Glutamatergic neuron (in vitro differentiated cells): ENCODE measurements at places on chromosomes 1 and 21. TPM values are rescaled to one million over a fixed set of nuclear protein-coding genes. Genes with fewer than 3 reads are reported as not detected.

DNA sequence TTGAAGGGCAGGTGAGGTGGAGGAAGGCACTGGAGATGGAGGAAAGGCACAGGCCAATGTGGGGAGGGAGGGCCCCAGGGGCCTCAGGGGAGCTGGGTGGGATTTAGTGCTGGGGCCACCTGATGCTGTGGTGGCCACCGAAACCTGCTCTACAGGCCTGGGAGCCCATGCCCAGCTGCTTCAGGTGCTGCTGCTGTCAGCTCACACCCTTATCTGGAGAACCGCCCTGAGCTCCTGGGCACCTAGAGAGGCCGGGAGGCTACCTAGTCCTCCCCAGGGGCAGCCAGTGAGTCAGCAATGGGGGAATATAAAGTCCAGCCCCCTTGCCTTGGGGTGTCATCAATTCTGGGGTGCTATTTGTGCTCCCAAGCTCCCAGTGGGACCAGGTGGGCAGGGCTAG lies 12.2 kb downstream of the FAM131C start:
- DNase-seq: no peak
- H3K4me3 ChIP-seq: no peak overlapping the region
- no peak overlapping the region for H3K27ac ChIP-seq
- H3K27me3 ChIP-seq: peaks cover 16% of the 10 kb centered on the region

- no peak overlapping the region for H3K27ac ChIP-seq
- no peak overlapping the region for H3K4me3 ChIP-seq
- peaks cover 12% of the 10 kb centered on the region for H3K4me1 ChIP-seq
- no peaks in the 10 kb centered on the region for H3K27me3 ChIP-seq
Measured at GRCh38 chr1:42311897-42312296, 23.1 kb downstream of the FOXJ3 start.

The ORC1 gene
- total RNA-seq: 3.4 TPM

The GREM2 gene
- total RNA-seq: 3.7 TPM

- peaks cover 30% of the 10 kb centered on the region for H3K4me1 ChIP-seq
- no peaks in the 10 kb centered on the region for H3K36me3 ChIP-seq
- H3K4me3 ChIP-seq: no peak overlapping the region
- DNase-seq: peak; percentile 62
- no peak overlapping the region for H3K27ac ChIP-seq
- no peaks in the 10 kb centered on the region for H3K27me3 ChIP-seq
Measured at GRCh38 chr1:203338335-203339036, 12.4 kb downstream of the FMOD start.

- no peaks in the 10 kb centered on the region for H3K36me3 ChIP-seq
- DNase-seq: no peak
- H3K27me3 ChIP-seq: peaks cover 5% of the 10 kb centered on the region
- no peak overlapping the region for H3K27ac ChIP-seq
- no peak overlapping the region for H3K4me3 ChIP-seq
Measured at GRCh38 chr1:80056179-80056578, 1049.6 kb upstream of the ADGRL4 start.

The DCDC2B gene
- not detected for total RNA-seq

DNA sequence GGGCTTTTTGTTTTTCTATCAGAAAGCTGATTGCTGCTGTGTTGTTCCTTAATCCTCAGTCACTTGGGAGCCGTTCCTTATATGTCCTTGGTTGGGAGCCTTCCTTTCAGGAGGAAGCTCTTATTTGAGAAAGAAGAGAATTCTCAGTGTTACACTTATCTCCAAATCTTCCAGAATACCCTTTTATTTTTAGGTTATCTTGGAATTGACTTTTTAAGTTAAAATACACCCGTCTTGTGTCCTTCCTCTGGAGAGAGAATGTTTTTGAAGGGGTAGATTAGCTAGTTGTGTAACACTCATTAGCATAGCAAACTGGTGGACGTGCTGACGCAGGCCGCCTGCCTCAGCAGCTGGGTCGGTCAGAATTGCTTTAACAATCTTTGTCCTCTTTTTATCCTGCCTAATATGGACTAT lies 42.1 kb downstream of the LRRC8B start:
- H3K4me3 ChIP-seq: peak overlapping the region; percentile 21
- H3K27me3 ChIP-seq: no peaks in the 10 kb centered on the region
- H3K27ac ChIP-seq: peak overlapping the region; percentile 86
- peaks cover 44% of the 10 kb centered on the region for H3K4me1 ChIP-seq
- DNase-seq: peak; percentile 24

DNA sequence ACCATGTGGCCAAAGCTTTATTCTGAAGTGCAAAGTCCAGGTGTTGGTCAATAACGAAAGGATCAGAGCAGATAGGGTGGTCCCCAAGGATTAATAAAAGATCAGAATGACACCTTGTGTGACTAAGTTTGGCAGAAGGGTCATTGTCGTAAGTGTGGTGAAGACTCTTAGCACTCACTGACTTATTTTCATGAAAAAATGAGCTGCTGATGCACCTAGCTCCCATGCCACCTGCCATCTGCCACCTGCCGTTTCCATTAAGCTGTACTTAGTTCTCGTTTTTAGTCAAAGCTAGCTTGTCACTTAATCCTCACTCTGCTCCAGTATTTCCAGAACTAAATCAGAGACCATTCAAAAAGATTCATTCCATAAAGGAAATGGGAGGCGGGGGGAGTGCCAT lies 112.6 kb downstream of the SEC16B start:
- H3K27ac ChIP-seq: peak overlapping the region; percentile 85
- H3K4me1 ChIP-seq: peaks cover 16% of the 10 kb centered on the region
- no peak overlapping the region for H3K4me3 ChIP-seq
- DNase-seq: peak; percentile 34
- H3K27me3 ChIP-seq: peaks cover 2% of the 10 kb centered on the region
